GM03348 (cell line): ENCODE measurements at places on chromosomes 5 and 9.

DNA sequence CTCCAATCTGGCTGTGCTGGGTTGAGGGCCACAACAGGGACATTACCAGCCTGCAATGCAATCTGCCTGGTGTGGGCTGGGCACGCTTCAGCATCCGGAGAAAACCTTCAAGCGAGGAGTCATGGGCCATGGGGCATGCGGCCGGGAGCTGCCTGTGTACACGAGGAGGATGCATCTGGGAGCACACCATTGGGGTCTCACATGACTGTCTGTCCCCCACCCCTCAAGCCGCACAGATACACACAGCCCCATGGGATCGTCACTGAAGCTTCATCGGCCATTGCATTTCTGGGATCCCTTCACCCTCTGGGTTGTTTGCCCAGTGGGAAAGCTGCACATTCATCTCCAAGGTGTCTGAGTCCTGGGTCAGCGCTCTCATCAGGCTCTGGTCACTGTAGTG lies 9.9 kb downstream of the LCN1 start:
- DNase-seq: peak; percentile 1

- no peak for DNase-seq
Observed at GRCh38 chr5:82111191-82111590, 139.4 kb downstream of the ATG10 start.

DNA sequence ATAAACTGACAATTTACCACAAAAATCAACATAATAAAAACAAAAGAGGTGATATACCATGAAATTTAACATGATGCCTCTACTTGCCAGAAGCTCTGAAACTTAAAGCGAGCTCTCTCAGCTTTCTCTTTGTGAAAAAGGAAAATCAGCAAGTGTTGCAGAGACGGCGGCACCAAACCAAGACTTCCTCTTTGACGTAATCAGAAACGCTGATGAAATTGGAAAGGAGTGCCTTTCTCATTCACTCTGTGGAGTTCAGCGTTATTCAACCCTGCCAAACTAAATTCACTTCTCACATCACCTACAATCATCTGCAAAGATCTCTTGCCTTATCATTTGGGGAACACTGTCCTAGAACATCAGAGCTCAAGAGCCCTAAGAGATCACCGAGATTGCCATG lies 32.2 kb downstream of the ANXA6 start:
- no peak for DNase-seq

GRCh38 chr9:101566904-101567724 lies 27.7 kb downstream of the PPP3R2 start:
- DNase-seq: peak; percentile 32

- DNase-seq: no peak
Observed at GRCh38 chr5:1541702-1542400, 18.1 kb upstream of the LPCAT1 start.
